ENCODE measurements at places on chromosomes 6 and 20.

DNA sequence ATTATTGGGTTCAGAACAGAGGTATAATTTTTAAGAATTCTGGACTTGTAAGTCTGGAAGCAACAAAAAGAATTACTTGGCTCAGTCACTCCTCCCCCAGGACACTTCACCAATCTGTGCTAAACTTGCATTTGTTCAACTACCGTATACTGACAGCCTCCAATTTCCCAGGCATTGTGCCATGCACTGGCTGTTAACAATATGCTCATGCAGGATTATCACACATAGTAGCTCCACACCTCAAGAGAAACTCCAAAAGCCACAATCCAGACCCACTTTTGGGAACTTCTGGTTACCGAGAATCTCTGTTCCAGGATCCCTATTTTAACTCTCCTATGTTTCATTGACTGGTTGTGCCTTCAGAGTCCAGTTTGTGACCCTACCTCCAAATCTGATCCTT lies 7.7 kb downstream of the ADGRF1 start:
- DNase-seq: no peak

GRCh38 chr6:21710908-21711627 lies 117.5 kb downstream of the SOX4 start:
- DNase-seq: no peak

DNA sequence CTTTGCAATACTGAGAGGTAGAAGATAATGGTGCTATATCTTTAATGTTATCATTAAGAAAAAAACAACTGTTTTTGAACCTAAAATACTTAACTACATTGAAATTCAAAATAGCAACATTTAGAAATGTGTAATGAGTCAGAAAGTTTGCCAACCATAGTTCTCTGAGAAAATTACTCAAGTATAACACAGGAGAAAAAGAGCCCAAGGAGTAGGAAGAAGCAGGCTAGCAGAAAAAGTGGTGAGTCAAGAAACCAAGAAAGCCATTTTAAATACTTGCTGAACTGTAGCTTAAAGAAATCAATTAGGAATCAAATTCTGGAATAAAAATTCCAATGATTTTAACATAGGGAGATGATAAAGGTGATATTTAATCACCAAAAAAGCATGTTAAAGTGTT lies 181.0 kb upstream of the RSPO3 start:
- no peak for DNase-seq

DNA sequence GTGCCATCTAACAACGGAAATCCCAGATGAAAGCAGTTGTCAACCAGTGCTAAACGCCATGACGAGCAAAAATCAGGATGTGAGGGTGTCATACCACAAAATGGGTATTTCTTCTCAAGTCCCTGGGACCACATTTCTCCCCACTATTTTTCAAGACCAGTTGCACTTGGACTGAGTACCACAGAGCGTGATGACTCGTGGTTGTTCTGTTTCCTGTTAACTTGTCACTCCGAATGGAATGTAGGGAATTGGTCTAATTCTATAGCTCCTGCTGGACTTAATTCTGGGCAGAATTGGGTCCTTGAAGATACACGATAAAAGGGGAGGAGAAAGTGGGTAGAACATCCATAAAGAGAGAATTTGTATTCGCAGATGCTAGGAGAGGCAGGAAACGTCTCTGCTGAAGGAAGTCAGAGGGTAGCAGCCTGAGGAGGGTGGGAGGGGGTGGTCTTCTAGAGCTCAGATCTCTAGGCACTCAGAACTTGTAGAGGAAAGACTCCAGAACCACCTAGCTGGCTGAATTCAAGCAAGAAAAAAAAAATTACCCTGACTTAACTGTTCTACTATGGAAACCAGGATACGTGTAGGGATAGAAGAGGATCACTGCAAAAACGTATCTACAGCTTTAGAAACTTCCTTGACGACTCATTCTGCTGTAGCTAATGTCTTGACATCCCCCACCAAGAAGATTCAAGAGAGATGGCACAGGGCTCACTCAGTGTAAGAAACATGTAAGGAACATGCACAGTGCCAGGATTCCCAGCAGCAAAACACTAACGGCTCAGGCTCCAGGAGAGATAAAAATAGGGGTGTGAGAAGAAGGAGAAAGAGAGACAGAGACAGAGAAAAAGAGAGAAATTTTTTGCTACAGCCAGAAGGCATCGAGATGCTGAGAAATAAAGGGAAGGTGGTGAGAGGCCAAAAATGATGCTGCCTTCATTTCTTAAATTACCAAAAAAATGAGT lies 494.7 kb downstream of the CD83 start:
- DNase-seq: no peak

DNA sequence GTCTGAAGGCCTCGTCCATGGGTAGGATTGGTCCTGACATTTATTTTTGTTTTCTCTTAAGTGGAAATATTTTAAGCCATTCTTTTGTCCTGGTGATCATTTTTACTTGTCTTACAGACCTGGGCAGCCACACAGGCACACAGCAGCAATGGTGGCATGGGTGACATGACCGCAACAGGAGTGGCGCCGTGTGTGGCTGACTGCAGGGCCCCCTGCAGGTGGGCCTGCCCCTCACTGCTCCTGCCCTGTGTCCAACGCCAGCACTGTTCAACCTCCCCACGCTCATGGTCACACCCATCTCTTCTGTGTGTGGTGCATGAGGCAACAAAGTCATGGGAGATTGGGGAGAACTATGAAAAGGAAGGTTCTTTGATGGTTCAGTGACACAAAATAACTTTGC lies 151.9 kb downstream of the MYLK4 start:
- DNase-seq: no peak

- DNase-seq: no peak
These were observed 73.0 kb upstream of the NHSL1 start for GRCh38 chr6:138572167-138572875.

DNA sequence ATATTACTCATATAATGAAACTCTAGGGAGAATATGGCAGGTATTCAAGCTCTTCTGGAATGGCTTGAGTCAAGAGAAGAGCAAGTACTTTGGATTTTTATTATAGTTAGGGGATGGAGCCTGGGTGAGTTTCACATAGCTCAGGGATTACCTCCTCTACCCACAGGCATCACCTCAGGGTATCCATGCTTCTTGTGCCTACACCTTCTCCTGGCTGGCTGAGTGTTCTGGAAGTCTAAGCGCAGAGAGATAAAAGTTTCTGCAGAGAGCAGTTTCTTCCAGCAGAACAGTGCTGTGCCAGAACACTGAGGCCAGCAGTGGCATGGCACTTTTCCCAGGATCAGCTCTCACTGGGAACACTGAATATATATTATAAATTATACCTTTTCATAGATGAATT lies 199.7 kb upstream of the KCNQ5 start:
- DNase-seq: no peak

GRCh38 chr6:142833054-142833453 lies 111.9 kb downstream of the HIVEP2 start:
- no peak for DNase-seq

GRCh38 chr6:5126214-5126613 lies 41.1 kb downstream of the PPP1R3G start:
- DNase-seq: no peak

DNA sequence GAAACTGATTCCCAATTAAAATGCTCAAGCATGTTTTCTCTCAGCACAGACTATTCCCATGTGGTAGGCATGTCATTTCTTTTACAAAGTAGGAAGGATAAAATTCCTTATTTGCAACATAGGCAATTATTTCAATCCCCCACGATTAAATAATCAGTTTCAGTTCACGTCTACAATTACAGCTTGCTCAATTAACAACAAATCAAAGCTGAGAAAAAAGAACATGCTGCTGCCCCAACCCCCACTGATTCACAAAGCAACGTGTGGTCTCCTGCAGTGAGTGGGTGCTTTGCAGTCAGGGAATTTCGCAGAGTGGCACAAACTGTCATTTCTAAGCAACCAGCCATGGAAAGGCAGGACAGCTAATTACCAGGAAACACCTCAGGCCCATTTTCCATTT lies 17.0 kb downstream of the RNASET2 start:
- DNase-seq: no peak

DNA sequence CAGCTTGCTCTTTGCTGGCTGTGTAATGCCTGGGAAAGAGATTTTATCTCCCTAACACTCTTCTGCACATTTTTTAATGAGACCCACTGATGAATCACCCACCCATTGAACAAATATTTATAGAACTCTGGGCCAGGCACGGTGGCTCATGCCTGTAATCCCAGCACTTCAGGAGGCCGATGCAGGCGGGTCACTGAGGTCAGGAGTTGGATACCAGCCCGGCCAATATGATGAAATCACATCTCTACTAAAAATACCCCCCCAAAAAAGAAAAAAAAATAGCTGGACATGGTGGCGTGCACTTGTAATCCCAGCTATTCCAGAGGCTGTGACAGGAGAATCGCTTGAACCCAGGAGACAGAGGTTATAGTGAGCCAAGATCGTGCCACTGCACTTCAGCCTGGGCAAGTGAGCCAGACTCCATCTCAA lies 82.1 kb upstream of the SIRPA start:
- no peak for DNase-seq

- DNase-seq: peak; percentile 48
These were observed 116.4 kb downstream of the MYLK4 start for GRCh38 chr6:2634139-2634964.

- no peak for DNase-seq
These were observed 87.0 kb downstream of the HIVEP2 start for GRCh38 chr6:142857796-142858555.

DNA sequence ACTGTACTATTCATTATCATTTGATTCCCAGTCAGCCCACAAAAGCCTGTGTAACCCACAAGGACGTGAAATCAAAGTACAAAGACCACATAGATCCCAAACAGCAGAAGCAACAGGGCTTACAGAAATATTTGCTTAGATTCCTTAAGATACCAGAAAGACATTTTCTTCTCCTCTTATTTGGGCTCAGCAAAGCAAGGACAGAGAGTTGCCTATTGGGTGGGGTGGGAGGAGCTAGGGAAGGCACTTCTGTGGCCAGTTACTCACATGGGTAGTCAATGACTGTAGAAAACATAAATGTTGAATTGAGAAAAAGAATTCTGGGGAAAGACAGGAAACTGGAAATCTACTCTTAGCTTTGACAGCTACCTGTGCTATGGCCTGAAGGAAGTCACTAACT lies 19.8 kb downstream of the PDE7B start:
- DNase-seq: no peak

DNA sequence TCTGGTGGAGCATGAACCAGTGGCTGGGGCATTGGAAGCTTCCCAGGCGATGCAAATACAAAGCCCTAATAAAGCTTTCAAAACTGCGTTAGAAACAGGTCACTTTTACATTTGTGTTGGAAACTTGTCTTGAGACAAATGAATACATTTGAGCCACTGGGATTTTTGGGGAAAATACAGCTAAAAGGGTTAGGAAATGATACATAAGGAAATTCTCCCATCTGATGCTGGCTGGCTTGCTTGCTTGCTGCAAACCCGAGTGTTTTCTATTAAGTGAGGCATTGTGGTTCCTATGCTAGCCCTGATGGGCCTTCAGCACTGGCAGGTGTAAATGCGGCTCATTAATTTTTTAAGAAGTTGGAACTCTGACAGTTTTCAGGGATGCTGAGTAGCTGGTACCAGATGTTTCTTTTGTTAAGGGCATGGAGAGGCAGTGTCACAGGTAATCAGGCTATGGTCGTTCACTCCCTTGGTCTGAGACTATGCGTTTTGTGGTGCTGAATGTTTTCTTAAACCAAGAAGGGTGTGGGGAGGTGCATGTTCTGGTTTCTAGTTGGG lies 35.2 kb downstream of the RREB1 start:
- no peak for DNase-seq

DNA sequence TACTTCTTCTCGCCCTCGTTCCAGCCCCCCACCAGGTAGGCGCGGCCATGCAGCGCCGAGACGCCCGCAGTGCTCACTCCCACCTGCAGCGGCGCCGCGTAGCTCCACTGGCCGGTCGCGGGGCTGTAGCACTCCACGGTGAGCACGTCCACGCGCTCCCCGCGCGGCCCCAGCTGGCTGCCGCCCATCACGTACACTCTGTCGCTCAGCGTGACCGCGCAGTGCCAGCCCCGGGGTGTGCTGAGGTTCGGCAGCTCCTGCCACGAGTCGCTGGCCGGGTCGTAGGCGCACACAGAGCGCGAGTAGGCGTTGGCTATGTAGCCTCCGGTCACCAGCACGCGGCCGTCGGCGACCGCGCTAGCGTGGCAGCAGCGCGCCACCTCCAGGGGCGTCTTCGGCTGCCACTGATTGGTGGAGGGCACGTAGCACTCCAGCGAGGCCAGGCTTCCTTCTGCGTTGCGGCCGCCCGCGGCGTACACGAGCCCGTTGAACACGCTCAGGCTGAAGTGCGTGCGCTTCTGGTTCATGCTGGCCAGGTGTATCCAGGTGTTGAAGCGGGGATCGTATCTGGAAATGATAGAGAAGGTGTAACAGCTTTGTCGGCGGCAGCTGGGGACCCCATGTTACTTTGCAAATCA lies 13.7 kb downstream of the KLHL31 start:
- DNase-seq: no peak

DNA sequence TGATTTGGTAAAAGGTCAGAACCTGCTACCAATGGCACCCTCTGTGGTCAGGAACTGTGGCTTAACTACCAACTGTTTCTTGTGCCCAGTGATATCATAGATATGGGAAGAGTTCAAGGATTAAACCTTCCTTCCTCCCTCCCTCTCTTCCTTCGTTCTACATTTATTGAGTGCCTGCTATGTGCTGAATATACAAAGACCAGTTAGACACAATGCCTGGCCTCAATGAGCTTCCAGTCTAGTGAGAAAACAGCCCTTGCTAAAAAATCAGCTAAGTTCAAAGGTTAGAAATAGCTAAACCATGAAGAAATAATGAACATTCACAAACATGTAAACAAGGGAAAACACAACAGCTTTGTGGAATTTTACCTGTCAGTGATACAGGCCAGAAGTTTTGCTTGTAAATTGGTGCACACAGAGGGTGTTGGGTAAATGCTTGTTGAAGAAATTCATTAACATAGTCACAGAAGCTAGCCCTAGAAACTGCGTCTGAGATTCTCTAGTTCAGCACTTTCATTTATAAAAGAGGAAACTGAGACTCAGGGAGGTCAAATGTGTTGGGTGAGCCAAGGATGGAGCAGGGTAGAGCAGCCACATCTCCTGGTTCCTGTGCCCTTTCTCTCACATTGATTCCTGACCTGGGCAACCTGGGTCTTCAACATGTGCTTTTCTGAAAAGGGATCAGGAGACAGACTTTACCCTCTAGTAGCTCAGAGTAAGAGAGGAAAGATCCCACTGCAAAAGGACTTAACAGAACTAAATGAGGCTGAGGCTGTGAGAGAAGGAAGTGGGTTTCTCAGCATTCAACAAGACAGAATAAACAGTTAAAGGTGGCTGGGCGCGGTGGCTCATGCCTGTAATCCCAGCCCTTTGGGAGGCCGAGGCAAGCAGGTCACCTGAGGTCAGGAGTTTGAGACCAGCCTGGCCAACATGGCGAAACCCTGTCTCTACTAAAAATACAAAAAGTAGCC lies 14.4 kb upstream of the FOXO3 start:
- DNase-seq: no peak

Measured in D721Med (cell line).